ENCODE measurements at places on chromosomes 4 and X.

DNA sequence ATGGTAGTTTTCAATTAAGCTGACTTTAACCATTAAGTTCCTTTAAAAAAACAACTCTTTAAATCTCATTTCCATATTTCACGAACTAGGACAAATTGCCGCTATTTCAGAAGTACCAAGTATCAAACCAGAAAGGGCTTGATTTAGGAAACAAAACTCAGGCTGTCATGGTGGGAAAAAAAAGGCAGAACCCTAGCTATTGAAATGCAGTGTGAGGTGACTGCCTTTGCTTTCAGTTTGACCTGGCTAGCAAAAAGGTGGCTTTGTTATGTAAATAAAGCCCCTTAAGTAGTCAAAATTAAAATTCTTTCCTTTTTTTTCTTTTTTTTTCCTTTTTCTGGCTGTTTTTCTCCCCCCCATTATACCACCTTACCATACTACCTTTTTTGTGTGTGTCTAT, 40.6 kb upstream of the CYP2U1 start:
- H3K27me3 ChIP-seq: no peaks in the 10 kb centered on the region
- H3K27ac ChIP-seq: no peak overlapping the region
- no peak overlapping the region for H3K4me3 ChIP-seq
- H3K36me3 ChIP-seq: no peaks in the 10 kb centered on the region
- no peaks in the 10 kb centered on the region for H3K4me1 ChIP-seq

- no peaks in the 10 kb centered on the region for H3K27me3 ChIP-seq
- H3K36me3 ChIP-seq: no peaks in the 10 kb centered on the region
- DNase-seq: no peak
- no peaks in the 10 kb centered on the region for H3K4me1 ChIP-seq
Observed at GRCh38 chr4:40739347-40739746, 10.4 kb upstream of the NSUN7 start.

DNA sequence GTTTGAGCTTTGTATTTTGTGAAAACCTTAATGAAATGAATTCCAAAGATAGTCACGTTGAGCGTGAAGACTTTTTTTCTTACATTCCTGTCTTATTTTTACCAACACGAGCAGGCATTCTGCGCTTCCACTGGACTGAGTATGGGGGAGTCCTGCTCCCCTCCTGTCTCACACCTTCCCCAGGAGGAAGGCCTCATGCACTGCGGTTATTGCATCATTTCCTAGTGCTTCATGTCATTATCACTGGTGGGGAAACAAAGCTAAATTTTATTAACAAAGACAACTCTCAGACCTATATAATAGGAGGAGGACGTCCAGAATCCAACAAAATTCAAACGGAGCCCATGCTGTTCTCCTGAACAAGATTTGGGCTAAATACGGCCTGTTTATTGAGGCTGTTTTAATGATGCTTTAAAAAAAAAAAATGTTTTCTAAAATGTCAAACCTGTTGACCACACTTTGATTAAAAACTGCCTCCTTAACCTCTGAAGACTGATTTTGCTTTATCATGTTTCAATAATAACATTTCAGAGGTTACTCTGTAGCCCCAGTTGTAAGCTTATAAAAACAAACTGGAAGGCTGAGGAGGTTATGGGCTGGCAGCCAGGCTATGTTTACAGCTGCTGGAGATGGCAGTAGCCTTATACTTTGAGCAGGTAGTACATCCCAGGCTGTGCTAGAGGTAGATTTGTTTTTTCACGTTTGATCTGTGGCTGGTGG, 118.0 kb downstream of the SOWAHB start:
- H3K27me3 ChIP-seq: no peaks in the 10 kb centered on the region
- DNase-seq: no peak
- peaks cover 99% of the 10 kb centered on the region for H3K36me3 ChIP-seq
- H3K4me3 ChIP-seq: no peak overlapping the region
- no peaks in the 10 kb centered on the region for H3K4me1 ChIP-seq

DNA sequence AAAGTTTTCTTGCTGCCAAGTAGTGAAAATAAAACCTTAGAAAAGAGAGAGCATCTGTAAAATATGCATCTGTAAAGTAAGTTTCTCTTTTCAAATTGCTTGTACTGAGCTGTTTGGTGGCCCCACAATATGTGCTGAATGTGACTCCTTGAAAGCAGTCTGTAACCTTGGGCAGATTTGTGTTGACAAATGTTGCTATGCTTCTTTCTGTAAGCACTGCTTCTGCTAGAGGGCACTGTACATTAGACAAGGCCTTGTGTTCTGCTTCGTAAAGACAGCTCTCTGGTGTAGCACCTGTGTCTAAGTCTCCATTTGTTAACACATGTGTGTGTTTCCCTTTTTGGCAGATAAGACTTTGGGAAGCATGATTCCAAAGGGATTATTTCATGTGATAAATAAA, 56.6 kb upstream of the NRK start:
- H3K4me1 ChIP-seq: peaks cover 2% of the 10 kb centered on the region
- no peak for DNase-seq
- no peaks in the 10 kb centered on the region for H3K27me3 ChIP-seq
- H3K27ac ChIP-seq: no peak overlapping the region
- H3K4me3 ChIP-seq: no peak overlapping the region

- H3K4me1 ChIP-seq: no peaks in the 10 kb centered on the region
- no peak overlapping the region for H3K27ac ChIP-seq
Observed at GRCh38 chrX:20974326-20974725, 399.9 kb upstream of the CNKSR2 start.

DNA sequence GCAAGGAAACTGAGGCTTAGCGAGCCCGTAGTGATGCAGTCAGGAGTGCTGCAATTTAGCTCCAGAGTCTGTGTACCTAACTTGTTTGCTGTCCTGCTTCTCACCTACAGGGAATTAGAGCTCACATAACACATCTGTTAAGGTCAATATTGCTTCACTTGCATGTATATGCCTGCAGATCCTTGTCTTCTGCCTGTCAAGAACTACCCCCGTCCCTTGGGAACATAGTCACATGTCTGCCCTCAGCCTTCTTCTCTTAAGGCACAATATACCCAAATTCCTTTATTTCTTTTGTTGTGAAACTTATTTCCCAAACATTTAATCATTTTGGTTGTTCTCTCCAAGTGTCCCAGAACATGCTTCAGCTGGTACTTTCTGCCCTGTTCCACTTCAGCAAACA, 103.3 kb upstream of the LEF1 start:
- no peak for DNase-seq
- no peaks in the 10 kb centered on the region for H3K27me3 ChIP-seq
- no peaks in the 10 kb centered on the region for H3K4me1 ChIP-seq
- no peak overlapping the region for H3K27ac ChIP-seq
- no peaks in the 10 kb centered on the region for H3K36me3 ChIP-seq

- H3K27ac ChIP-seq: no peak overlapping the region
- no peaks in the 10 kb centered on the region for H3K4me1 ChIP-seq
- H3K36me3 ChIP-seq: no peaks in the 10 kb centered on the region
- no peak overlapping the region for H3K4me3 ChIP-seq
Observed at GRCh38 chrX:39157006-39157405, 355.7 kb downstream of the MID1IP1 start.

GRCh38 chr4:183362916-183363542, 40.8 kb upstream of the CLDN24 start:
- H3K4me1 ChIP-seq: peaks cover 5% of the 10 kb centered on the region
- no peak for DNase-seq
- H3K27ac ChIP-seq: no peak overlapping the region

DNA sequence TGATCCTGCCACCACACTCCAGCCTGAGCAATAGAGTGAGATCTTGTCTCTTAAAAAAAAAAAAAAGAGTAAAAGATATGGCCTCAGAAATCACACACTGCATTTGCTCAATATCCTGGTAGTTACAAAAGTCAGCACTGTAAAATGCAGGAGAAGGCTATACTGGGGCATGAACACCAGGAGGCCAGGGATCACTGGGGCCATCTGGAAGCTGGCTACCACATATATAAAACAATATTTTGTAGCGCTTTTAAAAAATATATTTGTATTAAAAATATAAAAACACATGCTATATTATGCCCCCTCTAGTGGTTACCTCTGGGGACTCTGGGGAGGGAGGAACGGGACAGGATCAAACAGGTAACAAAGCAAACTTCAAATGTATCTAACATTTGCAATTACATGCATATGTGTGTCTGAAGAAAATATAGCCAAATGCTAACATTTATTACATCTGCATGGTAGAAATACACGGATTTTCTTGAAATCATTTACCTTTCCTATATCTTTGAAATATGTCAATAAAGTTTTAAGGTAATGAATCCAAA, 4.0 kb downstream of the C4orf46 start:
- peaks cover 2% of the 10 kb centered on the region for H3K4me1 ChIP-seq
- DNase-seq: no peak
- H3K4me3 ChIP-seq: no peak overlapping the region
- peaks cover 5% of the 10 kb centered on the region for H3K36me3 ChIP-seq
- no peak overlapping the region for H3K27ac ChIP-seq

- no peak overlapping the region for H3K4me3 ChIP-seq
- H3K27ac ChIP-seq: no peak overlapping the region
- no peaks in the 10 kb centered on the region for H3K27me3 ChIP-seq
Observed at GRCh38 chr4:185546335-185546734, 11.0 kb upstream of the PDLIM3 start.

DNA sequence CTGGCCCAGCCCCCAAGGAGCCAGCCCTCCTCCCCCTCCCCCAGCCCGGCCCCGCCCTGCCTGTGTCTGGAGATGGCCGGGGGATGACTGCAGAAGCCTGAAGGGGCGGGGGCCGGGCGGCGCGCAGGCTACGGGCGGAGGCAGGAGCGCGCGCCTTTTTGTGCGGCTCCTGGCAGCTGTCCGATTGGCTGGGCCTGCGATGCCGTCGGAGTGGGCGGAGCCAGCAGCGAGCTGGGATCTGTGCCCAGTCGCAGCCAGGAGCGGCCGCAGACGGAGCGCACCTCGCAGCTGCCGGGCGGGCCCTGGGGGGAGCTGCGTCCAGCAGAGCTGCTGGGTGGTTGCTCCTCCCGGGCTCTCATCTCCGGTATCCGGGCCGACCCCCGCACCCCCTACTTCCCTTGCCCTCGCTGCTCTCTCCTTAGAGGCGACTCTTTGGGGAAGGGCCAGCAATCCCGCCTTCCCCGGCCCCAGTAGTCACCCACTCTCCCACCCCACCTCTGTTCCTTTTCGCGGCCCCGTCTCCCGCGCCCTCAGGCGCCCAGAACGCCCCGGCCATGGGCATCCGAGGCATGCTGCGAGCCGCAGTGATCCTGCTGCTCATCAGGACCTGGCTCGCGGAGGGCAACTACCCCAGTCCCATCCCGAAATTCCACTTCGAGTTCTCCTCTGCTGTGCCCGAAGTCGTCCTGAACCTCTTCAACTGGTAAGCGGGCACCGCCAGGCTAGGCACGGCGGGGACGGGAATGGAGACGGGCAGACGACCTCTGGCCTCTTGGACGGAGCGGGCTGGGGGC, at the start of gene GABRQ:
GABRQ (plus strand) TSS at position 247 of the 794 bp plus-strand sequence; CDS start at position 555, 308 bp downstream.
- H3K4me3 ChIP-seq: no peak within 1 kb of the TSS
- no peak within 1 kb of the TSS for H3K27ac ChIP-seq
- no peaks in the 10 kb centered on the region for H3K36me3 ChIP-seq
- peak; percentile 73 for DNase-seq
- H3K27me3 ChIP-seq: no peaks in the 10 kb centered on the region
- no peaks in the 10 kb centered on the region for H3K4me1 ChIP-seq

GRCh38 chrX:11458170-11458569, 165.0 kb downstream of the AMELX start:
- no peaks in the 10 kb centered on the region for H3K36me3 ChIP-seq
- no peak overlapping the region for H3K4me3 ChIP-seq
- no peak for DNase-seq
- no peaks in the 10 kb centered on the region for H3K4me1 ChIP-seq

GRCh38 chr4:110963662-110964280, 340.9 kb upstream of the PITX2 start:
- DNase-seq: no peak
- H3K27me3 ChIP-seq: no peaks in the 10 kb centered on the region
- H3K4me1 ChIP-seq: no peaks in the 10 kb centered on the region
- no peaks in the 10 kb centered on the region for H3K36me3 ChIP-seq

DNA sequence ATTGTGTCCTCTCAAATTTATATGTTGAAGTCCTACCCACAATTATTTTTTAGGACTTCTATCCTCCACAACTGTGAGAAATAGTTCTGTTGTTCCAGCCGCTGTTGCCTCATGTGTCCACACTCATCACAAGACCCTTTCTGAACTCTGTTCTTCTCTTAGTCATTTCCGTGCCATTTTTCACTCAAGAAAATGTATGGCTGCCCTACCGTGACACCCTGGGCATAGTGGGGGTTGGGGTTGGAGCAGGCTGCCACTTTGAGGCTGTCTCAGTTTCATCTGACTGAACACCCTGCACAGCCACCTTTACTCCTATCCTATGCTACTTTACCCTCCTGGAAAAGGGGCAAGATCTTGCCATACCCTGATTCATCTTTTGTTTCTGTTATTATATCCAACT, 319.1 kb downstream of the TENM3 start:
- DNase-seq: no peak
- H3K36me3 ChIP-seq: no peaks in the 10 kb centered on the region
- no peaks in the 10 kb centered on the region for H3K27me3 ChIP-seq

- H3K4me3 ChIP-seq: no peak overlapping the region
- H3K27ac ChIP-seq: peak overlapping the region; percentile 61
- H3K4me1 ChIP-seq: peaks cover 3% of the 10 kb centered on the region
- H3K36me3 ChIP-seq: peaks cover 15% of the 10 kb centered on the region
- H3K27me3 ChIP-seq: no peaks in the 10 kb centered on the region
Observed at GRCh38 chr4:185792384-185793115, 19.4 kb downstream of the SORBS2 start.

DNA sequence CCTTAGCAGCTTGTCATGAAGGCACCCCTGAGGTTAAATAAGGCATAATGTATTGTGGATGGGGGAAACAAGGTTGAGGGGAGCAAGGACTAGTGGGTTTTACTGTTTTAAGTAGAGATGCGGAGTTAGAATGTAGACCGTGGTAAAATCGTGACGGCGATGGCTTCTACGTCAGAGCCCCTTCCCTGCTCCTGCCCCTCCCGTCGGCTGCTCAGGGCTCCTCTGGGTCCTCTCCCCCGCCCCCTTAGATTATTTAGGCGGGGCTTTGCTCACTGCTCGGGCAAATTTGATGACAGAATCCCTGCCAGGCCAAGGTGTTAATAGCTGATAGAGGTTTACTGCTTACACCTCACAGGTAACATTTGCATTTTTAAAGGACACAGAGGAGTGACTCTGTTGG, 2.3 kb downstream of the FRMPD3 start:
- H3K27ac ChIP-seq: no peak overlapping the region
- H3K36me3 ChIP-seq: no peaks in the 10 kb centered on the region
- peaks cover 6% of the 10 kb centered on the region for H3K4me1 ChIP-seq
- DNase-seq: peak; percentile 1
- H3K27me3 ChIP-seq: peaks cover 5% of the 10 kb centered on the region
- H3K4me3 ChIP-seq: no peak overlapping the region

DNA sequence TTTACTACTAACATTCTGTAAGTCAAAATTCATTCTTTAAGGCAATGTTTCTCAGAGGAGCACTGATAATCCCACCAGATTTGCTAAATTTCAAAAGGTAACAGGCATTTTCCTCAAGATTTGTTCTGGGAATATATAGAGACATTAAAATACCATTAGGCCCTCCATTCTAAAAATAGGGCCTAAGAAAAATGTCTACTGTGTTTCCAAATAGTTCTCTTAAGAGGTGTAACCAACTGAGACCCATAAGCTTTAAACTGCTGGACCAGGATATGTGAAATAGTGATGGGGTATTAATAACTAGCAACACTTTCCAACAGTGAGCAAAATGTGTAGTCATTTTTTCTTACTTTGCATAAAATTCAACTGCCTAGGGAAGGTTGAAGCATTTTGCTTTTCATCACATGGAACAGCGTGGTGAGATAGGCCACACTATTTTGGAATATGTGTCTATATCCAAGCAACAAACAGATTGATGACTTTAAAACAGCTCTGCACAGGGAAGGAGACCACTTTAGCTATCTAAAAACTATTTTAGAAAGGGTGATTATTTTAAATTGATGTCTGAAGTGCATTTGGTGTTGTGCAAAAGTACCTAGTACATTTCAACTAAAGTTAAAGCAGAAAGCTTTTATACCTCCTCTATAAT, 89.9 kb downstream of the CORIN start:
- H3K27me3 ChIP-seq: no peaks in the 10 kb centered on the region
- H3K4me1 ChIP-seq: no peaks in the 10 kb centered on the region
- no peak overlapping the region for H3K27ac ChIP-seq
- no peaks in the 10 kb centered on the region for H3K36me3 ChIP-seq
- no peak for DNase-seq
- no peak overlapping the region for H3K4me3 ChIP-seq
